CD14-positive monocyte (primary cell): ENCODE measurements at places on chromosomes 3 and 15. TPM values are rescaled to one million over a fixed set of nuclear protein-coding genes. Genes with fewer than 3 reads are reported as not detected.

CACNA2D3 gene
- 10.4 TPM for polyA plus RNA-seq

GJD2 gene
- not detected for polyA plus RNA-seq

SCAPER gene
- polyA plus RNA-seq = 5.4 TPM

GRCh38 chr3:14434498-14435151 is 32.2 kb downstream of the SLC6A6 start:
- peak; percentile 85 for DNase-seq

GRCh38 chr15:60458721-60459120 is 20.2 kb downstream of the ICE2 start:
- peak; percentile 6 for DNase-seq

GRCh38 chr15:22939051-22939450 is 41.1 kb downstream of the CYFIP1 start:
- DNase-seq = no peak

DNA sequence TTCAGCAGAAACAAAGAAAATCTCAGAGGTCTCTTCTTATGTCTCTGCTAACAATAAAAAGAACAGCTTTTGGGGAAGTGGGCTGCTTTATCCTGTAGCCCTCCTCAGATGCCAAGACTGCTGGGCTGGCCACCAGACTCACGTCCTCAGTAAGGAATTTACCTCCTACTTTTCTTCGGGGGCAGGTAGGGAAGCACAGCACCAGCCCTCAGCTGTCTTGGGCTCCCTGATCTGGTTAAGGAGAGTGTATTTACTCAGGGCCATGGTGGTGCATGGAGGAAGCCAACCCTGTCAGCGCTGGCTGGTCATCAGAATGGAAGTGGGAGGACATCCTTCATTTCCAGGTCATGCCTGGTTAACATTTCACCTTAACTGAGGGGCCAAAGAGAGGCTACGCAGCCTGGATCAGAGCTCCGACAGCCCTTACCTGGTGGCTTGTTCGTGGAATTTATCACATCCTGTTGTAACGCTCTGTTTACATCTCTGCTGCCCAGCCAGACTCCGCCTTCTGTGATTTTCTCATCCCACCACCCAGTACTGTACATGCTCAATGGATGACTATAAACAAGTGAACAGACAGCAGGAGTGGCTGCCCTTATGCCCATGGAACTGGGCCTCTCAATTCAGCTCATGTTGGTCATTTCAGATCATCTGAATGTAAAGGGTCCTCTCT is 108.3 kb downstream of the IGF2BP2 start:
- DNase-seq = no peak

GRCh38 chr15:68228143-68228970 is 1.2 kb downstream of the CLN6 start:
- DNase-seq = no peak
